ENCODE measurements at places on chromosomes 11 and 22. TPM values are rescaled to one million over a fixed set of nuclear protein-coding genes. Genes with fewer than 3 reads are reported as not detected.

The OR8D2 gene
- not detected for total RNA-seq

The KRTAP5-10 gene
- total RNA-seq = 0.16 TPM

The ROBO4 gene
- total RNA-seq = 2.3 TPM

The CD3D gene
- 4.0 TPM for total RNA-seq

The BTBD18 gene
- total RNA-seq = not detected

The OR2D2 gene
- total RNA-seq = 0.20 TPM

The RASGRP2 gene
- total RNA-seq = 1.1 TPM

The CD6 gene
- total RNA-seq = 0.80 TPM

The RIMBP3B gene
- total RNA-seq = not detected

The FXYD2 gene
- not detected for total RNA-seq

The NCAPH2 gene
- total RNA-seq = 37.1 TPM

The RHOD gene
- 161 TPM for total RNA-seq

The NCAPD3 gene
- total RNA-seq = 13.1 TPM

The STARD10 gene
- total RNA-seq = 68.8 TPM

The MAJIN gene
- total RNA-seq = not detected

The BUD13 gene
- total RNA-seq = 9.1 TPM

The DDIAS gene
- total RNA-seq = 8.9 TPM

The DDI1 gene
- total RNA-seq = not detected

The TAF6L gene
- 10.3 TPM for total RNA-seq

The SIK3 gene
- 25.2 TPM for total RNA-seq

The SGSM1 gene
- 0.20 TPM for total RNA-seq

The SLC22A8 gene
- total RNA-seq = not detected

The ASRGL1 gene
- 1.2 TPM for total RNA-seq

The SMDT1 gene
- 86.4 TPM for total RNA-seq

The MEI1 gene
- total RNA-seq = 1.3 TPM

The WEE1 gene
- 18.4 TPM for total RNA-seq

The TUB gene
- total RNA-seq = 1.00 TPM

The TRAF6 gene
- total RNA-seq = 7.9 TPM

The CD3E gene
- 1.2 TPM for total RNA-seq

The SMC1B gene
- total RNA-seq = not detected

The TECTA gene
- total RNA-seq = 0.28 TPM

The MMP11 gene
- 1.7 TPM for total RNA-seq
